ENCODE measurements at places on chromosomes 7 and 10.

DNA sequence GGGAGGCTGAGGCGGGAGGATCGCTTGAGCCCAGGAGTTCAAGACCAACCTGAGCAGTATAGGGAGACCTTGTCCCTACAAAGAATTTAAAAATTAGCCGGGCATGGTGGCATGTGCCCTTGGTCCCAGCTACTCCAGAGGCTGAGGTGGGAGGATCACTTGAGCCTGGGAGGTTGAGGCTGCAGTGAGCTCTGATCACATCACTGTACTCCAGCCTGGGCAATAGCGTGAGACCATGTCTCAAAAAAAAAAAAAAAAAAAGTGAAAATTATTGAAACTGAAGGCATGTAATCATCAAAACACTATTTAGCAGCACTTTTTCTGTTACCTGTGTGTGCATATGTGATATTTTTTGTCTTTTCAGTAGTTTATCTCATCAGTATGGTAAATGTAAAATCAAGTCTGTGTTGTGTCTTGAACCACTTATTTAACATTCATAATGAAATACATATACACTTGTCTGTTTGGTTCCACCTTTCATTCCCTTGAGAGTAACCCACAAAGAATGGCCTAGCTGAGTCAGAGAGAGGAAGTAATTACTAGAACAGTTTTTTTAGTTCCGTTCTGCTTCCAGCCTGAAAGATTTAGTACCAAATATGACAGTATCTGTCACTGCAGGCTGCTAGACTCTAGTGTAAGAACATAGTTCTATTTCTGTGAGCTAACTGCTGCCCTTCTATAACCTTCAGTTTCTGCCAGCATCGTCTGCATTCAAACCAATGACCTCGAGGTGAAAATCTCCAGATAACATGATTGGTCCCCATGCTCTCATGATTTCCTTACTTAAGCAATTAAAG lies 68.6 kb downstream of the MMRN2 start:
- peak; percentile 77 for DNase-seq

- no peak for DNase-seq
Measured at GRCh38 chr10:44809647-44810046, 101.5 kb upstream of the TMEM72 start.

GRCh38 chr7:67662804-67663203 lies 666.2 kb downstream of the TYW1 start:
- DNase-seq = no peak

- DNase-seq = peak; percentile 96
Measured at GRCh38 chr7:80722616-80723195, 84.3 kb downstream of the CD36 start.

DNA sequence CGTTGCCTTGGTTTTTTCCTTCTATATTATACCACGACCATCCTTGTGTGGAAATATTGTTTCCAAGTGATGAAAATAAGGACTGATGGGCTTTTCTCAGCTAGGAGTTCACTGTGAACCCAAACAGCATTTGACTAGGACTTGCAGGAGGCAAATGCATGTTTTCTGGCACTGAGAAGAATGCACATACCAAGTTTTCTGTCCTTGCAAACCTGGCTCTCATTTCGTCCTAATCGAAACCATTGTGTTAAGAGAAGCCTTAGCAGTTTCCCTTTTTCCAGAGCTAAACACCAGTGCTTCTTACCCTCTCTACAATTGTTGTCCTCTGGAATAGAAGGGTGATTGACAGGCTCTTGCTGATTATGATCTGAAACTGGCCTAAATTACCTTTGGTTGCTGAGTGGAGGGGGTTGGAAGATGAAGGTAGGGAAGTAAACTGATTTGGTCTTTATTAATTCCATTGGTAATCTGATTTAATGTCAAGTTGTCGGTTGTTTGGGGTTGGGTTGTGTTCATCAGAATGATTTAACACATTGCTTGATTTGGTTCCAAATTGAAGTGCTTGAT lies 33.1 kb upstream of the ELMO1 start:
- DNase-seq = no peak

Data from inflammatory macrophage treated with lipopolysaccharide for 4 hours (primary cell).